ENCODE measurements at places on chromosomes 6 and 20.

GRCh38 chr20:58688840-58689239 lies 3.8 kb upstream of the NPEPL1 start:
- DNase-seq = no peak

GRCh38 chr6:140602431-140603248 lies 1228.2 kb upstream of the CITED2 start:
- DNase-seq = no peak

DNA sequence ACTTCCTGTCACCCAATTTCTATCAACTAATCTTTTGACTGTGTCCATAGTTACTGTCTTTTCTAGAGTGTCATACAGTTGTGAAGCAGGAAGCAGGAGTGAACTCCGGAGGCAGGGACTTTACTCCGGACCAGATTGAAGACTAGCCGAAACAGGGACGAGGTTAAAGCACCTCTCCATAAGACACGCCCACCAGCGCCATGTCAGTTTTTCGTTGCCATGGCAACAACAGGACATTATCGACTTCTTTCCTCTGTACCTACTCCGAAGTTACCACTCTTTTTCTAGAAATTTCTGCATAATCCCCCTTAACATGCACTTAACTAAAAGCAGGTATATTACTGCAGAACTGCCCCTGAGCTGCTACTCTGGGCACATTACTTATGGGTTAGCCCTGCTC lies 25.2 kb downstream of the TRIM38 start:
- DNase-seq = no peak

GRCh38 chr20:53660078-53660909 lies 66.7 kb upstream of the ZNF217 start:
- no peak for DNase-seq

DNA sequence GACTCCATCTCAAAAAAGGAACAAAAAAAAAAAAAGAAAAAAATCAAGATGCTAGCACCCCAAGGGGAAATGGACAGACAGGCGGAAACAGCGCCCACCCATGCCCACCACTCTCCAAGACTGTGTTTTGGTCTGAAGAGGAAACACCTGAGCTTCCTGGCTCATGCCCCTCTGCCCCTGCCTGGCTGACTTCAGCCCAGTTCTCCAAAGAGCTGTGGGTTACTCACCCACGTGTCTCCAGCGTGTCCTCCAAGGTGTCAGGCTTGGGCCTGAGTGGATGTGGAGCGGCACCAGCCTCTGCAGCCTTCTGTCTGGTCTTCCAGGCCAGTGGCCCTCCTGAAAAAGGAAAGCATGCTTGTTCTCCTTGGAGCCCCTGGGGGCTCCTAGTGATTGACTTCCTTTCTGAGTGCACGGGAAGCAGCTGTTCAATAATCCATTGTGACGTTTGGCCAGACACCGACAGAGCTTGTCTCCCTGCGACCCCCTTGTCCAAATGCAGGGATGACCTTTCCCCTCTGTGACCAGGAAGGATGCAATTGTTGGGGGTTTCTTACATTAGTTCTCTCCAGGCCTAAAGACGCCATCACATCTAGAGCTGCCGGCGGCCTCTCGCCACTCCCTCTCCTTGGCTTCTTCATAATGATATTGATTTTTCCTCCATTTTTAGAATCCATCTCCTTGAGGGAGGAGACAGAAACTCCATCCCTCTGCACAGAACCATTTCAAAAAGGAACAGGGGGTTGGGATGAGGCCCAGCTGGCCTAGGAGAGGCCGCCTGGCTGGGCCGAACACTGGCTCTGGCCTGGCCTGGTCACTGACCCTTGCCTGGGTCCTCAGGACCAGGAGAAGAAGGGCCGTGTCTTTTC lies 58.4 kb downstream of the ADNP start:
- no peak for DNase-seq

- no peak for DNase-seq
These were observed 43.4 kb upstream of the RNF144B start for GRCh38 chr6:18343741-18344140.

DNA sequence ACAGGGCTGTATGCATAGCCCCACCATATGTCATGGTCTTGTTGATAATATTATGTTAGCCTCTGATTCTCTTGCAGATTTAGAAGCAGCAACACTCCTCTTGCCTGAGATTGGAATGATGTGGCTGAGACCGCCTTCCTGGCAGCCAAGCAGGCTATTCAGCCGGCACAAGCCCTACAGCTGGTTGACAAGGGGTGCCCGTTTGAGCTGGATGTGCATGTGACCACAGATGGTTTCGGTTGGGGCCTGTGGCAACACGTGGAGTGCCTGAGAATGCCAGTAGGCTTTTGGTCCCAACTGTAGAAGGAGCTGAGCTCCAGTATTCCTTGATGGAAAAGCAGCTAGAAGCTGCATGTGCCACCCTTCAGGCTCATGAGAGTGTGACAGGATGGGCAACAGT lies 303.6 kb upstream of the POU3F2 start:
- no peak for DNase-seq

GRCh38 chr20:5908981-5909380 lies 41.4 kb downstream of the TRMT6 start:
- no peak for DNase-seq

DNA sequence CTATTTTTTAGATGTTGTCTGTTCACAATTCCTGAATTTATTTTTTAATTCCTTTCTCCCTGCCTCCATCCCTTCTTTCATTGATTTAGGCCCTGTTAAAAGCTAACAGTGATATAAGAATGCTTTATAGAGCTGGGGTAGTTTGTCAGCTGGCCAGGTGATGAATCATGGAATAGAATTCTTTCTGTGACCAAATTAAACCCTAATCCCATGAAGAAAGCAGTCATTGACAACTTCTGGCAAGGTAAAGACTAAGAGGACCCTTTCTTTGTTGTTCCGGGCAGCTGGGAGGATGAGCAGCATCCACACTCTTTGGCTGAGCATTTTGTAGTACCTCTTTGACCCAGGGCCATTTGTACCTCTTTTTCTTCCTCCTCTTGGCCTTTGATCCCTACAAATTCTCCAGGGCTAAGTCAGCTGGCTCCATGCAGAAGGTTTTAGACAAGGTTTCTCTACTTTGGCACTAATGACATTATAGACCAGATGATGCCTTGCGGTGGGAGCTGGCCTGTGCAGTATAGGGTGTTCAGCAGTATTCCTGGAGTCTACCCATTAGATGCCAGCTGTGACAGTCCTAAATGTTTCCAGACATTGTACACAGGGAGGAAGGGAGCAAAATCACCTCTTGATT lies 102.9 kb downstream of the SLX4IP start:
- no peak for DNase-seq

DNA sequence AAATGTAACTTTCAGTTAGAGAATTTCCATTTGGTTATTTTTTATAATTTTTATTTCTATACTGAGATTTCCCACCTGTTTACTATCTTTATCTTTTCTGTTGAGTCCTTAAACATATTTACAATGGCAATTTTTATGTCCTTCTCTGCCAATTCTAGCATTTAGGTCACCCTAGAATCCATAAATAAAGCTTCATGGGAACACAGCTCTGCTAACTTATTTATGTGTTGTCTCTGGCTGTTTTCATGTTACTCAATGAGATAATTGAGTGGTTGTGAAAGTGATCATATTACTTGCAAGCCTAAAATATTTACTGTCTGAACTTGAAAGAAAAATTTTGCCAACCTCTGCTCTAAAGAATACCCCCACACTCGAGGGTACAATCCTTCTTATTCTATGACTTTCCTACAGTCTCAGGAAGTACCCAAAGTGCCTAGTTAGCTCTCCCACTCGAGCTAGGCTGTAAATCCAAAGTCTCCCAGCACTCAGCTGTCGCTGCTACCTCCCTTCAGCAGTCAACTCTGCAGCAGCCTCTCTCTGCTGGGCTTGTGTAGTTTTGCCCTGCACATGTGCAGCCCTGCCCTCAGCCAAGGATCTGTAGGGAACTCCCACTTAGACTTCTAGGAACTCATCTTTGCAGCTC lies 53.5 kb upstream of the GCLC start:
- DNase-seq = no peak

GRCh38 chr6:100172322-100172713 lies 178.3 kb upstream of the MCHR2 start:
- DNase-seq = no peak
